AML-193 (cell line): ENCODE measurements at places on chromosomes 2 and 18.

- peak; percentile 50 for DNase-seq
These were observed 379.7 kb downstream of the PTPRM start for GRCh38 chr18:7946734-7947377.

DNA sequence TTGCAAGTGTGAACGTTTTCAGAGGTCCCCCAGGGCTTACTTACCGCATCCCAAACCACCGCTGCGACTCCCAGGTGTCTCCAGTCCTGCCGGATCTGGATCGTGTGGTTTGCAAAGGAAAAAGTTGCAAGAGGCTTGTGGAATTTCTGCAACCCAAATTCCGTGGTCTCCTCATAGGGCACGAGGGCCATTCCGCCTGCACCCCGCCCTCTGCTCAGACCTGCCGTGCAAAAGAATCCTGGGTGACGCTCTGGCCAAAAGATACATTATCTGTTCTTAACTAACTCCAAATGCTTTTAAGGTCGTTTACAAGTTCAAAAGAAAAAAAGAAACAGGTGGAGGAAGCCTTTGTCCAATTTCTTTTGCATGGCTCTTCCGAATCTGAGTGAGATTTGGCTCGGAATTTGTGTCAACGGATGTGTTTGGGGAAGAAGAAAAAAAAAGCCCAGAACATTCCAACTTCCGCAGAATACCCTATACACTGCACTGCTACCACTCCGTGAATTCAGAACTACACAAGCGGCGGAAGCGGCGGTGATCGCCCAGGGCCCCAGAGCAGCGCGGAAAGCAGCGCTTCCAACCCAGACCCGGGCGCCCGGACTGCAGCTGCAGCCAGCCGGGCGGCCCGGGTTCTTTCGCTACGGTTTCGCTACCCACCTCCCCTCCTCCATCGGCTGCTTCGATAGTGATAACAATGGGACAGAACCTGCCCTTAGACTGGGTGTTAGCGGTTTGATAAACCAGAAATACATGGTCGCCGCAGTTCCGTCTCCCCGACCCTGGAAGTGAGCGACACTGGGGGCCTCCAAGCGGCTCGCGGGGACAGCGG lies 795 bp downstream of the METTL21A start:
- peak; percentile 57 for DNase-seq

DNA sequence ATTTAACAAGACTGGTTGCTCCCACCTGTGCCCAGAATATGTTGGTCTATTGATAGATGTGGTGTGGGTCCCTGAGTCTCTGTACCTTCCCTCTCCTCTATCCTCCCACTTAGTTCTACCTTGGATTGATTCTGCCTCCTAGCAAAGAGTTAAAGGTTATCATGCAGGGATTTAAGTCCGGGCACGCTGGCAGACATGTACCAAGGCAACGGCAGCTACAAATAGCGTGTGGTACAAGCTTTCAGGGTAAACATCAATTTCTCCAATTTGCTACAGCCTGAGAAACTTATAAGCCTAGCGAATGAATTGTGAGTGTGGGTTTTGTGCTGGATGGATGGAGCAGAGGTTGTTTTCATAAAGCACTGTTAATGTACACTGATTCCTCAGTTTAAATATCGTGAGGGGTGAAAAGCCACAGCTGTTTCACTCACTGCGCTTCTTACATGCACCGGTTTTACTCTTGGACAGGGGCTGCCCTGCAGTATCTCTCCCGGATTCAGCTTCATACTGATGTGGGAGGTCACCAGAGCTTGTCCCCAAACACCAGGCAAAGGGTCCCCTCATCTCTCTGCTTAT lies 289.8 kb downstream of the ICOS start:
- DNase-seq = no peak

DNA sequence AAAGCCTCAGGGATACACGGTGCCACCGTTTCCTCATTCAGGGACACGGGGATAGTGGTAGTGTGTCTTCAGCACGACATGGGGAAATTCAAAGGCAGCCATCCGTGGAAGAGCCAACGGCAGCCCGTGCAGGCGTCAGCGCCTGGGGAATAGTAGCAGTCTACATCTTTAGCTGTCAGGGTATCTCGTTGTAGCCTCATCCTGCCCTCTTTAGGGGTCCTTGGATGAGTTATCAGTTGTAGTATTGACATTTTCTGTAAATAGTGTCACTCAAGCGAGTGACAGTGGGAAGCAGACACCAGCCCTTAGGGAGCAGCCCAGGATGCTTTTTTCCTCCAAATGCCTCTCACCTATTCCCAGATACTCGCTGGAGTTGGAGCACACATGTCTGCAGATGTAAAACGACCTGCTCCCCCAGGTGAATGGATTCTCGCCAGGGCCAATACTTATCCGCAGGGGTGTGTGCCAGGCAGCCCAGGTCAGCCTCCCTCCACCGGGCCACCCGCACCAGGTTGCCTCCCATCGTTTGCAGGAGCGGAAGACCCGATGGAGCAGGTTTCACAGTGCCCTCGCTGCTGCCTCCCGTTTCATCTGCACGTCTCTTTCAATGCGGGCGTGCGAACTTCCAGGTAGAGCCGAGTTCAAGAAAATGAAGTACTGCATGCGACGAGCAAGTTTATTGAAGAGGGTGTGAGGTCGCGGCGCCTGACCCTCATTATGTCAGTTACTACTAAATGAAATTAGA lies 41.0 kb downstream of the AGAP1 start:
- no peak for DNase-seq

GRCh38 chr2:68385220-68385906 lies 20.3 kb downstream of the PLEK start:
- no peak for DNase-seq

DNA sequence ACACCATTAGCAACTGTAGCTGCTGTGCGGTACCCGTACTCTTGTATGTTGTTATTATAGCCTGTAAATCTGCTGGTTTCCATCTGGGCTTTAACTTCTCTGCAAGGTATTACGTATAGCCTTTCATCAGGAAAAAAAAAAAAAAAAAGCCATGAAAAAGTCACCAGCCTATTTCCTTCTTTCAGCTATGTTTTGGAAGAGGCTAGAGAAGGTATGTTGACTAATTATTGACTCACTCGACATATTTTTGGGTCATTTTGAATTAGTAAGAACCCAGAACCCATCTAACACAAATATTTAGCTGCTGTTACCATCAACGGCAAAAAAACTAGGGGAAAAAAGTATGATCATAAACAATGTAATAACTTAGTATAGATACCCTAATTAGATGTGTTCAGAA lies 1395.6 kb downstream of the SUCLG1 start:
- no peak for DNase-seq

- DNase-seq = no peak
These were observed 176.5 kb downstream of the RBM43 start for GRCh38 chr2:151085181-151085611.

DNA sequence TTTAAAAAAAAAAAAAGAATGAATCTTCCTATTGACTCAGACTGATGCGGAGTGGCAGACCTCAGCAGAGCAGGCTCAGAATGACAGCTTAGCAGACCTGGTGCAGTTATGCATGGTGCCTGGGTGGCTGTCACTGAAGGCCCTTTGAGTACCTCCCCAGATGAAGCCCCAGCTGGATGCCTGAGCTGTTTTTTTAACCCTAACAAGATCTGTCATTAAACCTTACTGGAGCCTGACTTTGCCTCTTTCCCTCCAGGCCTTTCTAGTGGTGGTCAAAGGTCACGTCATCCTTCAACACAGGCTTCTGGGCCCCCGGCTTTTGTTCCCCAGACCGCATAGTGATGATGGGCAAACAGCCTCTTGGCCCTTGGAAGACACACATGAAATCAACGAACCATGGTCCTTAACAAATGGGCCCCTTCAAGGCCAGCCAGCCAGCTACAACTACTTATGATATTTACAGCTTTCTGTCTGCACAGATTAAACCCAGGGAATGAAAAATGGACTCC lies 138.3 kb upstream of the CYP1B1 start:
- DNase-seq = no peak

GRCh38 chr18:28178720-28179119 lies 1.8 kb upstream of the CDH2 start:
- no peak for DNase-seq

- no peak for DNase-seq
These were observed 59.1 kb downstream of the ACOXL start for GRCh38 chr2:110791435-110791834.

GRCh38 chr2:72727356-72727755 lies 98.5 kb downstream of the EXOC6B start:
- no peak for DNase-seq

GRCh38 chr2:33380001-33380609 lies 96.3 kb upstream of the RASGRP3 start:
- peak; percentile 16 for DNase-seq

DNA sequence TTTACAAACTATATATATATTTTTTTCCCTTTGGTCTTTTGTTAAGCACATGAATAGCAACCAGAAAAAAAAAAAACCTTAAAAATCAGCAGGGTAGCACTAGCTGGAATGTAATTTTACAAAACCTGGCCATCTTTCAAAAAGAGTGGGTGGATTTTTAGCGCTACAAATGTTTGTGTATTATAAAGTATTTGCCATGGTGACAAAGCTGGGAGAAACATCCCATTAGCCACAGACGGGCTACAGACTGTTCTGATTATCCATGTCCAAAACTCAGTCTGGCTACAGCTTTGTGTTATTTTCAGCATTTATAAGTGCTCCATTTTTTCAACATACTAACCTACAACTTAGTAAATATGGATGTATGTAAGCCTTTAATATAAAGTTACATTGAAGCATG lies 249.5 kb upstream of the TANK start:
- no peak for DNase-seq

GRCh38 chr2:182910965-182911364 lies 44.5 kb upstream of the FRZB start:
- no peak for DNase-seq

GRCh38 chr2:136894007-136894634 lies 128.8 kb downstream of the THSD7B start:
- no peak for DNase-seq

GRCh38 chr2:159202568-159203071 lies 83.9 kb downstream of the WDSUB1 start:
- no peak for DNase-seq

DNA sequence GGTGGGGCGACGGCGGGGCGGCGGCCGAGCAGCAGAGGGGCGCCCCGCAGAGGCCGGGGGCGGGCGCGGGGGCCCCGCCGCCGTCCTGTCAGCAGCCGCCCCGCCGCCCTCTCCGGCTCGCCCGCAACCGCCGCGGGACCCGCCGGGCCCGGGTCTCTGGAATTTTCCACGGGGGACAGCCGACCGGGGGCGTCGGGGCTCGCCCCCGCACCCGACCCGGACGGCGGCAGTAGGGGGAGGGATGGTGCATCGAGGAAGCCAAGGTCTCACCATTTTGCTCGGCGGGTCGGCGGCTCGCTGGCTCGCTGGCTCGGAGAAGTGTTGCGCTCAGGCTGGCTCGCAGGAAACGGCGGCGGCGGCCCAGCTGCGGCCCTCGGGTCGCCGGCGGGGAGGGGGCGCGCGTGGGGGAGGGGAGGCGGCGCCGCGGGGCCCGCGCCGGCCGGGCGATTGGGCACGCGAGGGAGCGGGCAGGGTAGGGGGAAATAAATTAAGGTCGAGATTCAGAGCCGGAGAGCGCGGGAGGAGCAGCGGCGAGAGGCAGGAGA lies 405 bp downstream of the PPP3R1 start:
- DNase-seq = no peak

GRCh38 chr2:180842461-180842860 lies 137.9 kb upstream of the UBE2E3 start:
- no peak for DNase-seq

- no peak for DNase-seq
These were observed 70.7 kb downstream of the TIMM21 start for GRCh38 chr18:74219056-74219455.

- no peak for DNase-seq
These were observed 244.0 kb downstream of the ARL6IP6 start for GRCh38 chr2:152962446-152962845.

DNA sequence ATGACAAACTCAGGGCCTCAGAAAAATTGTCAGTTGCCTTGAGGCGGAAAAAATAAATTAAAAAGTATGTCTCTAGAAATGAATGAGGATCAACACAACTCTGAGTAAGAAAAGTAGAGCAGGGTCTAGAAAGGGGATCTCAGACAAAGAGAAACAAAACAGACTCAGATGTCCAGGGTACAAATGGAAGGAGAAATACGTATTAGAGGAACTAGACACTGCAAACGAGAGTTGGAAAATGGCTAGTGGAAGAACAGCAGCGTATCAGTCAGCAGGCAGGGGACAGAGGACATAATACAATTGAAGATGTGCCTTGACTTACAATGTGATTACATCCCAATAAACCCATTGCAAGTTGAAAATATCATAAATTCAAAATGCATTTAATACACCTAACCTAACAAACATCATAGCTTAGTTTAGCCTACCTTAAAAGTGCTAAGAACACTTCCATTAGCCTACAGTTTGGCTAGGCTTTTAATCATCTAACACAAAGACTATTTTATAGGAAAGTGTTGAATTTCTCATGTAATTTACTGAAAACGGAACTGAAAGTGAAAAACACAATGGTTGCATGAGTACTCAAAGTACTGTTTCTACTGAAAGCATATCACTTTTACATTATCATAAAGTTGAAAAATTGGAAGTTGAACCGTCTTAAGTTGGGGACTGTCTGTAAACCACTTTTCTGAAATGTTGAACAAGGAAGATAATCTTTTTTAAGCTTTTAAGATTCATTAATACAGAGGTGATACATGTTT lies 182.8 kb downstream of the NBAS start:
- DNase-seq = no peak

DNA sequence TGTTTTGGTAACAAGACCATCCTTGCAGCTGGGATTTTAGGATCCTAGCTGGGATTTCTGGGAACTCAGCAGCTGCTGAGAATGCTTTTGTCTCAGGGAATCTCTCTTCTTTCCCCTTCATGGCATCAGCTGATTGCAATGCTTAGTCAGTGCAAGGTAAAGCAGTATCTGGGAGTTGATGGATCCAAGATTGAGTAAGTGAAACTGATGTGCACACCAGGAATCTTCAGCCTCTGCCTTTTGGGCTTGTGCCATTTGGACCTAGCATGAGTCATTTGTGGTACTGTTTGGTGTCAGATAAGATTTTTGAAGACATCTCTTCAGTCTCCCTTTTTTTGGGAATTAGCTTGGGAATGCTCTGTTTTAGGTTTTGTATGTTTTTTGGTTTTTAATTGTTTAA lies 363.3 kb upstream of the TFPI start:
- DNase-seq = no peak

- no peak for DNase-seq
These were observed 58.0 kb upstream of the DOCK10 start for GRCh38 chr2:225100269-225100668.

GRCh38 chr2:234768608-234769196 lies 183.1 kb upstream of the SH3BP4 start:
- DNase-seq = no peak

GRCh38 chr18:62614494-62614893 lies 91.7 kb downstream of the ZCCHC2 start:
- no peak for DNase-seq

- DNase-seq = no peak
These were observed 45.3 kb downstream of the ADCYAP1 start for GRCh38 chr18:949724-950631.

- no peak for DNase-seq
These were observed 445.8 kb upstream of the ACVR2A start for GRCh38 chr2:147398996-147399395.

- no peak for DNase-seq
These were observed 63.4 kb upstream of the PEX13 start for GRCh38 chr2:60954139-60954538.

GRCh38 chr2:29606104-29607037 lies 315.0 kb downstream of the ALK start:
- no peak for DNase-seq

- no peak for DNase-seq
These were observed 292.2 kb upstream of the CCDC68 start for GRCh38 chr18:55251254-55251971.

- DNase-seq = no peak
These were observed 15.8 kb downstream of the CCNYL1 start for GRCh38 chr2:207727261-207727660.
